ENCODE measurements at places on chromosomes 12 and 14. TPM values are rescaled to one million over a fixed set of nuclear protein-coding genes. Genes with fewer than 3 reads are reported as not detected.
A peak's percentile ranks its signal among the peaks of the same experiment; 100 is the strongest.

DNA sequence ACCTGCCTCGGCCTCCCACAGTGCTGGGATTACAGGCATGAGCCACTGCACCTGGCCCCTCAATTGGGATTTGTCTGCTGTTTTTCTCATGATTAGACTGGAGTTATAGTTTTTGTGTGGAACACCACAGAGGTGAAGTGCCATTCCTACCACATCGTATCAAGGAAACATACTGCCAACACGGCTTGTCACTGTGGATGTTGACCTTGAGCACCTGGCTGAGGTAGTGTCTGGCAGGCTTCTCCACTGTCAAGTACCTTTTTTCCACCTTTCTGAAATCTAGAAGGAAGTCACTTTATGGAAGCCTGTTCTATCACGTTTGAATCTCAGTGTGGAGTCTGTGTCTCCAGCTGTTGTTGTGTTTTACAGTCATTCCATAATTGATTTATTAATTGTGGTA is 21.4 kb upstream of the SEL1L start:
- DNase-seq, result no peak
- no peak overlapping the region for H3K4me3 ChIP-seq
- no peaks in the 10 kb centered on the region for H3K4me1 ChIP-seq
- H3K27me3 ChIP-seq, result no peaks in the 10 kb centered on the region
- H3K27ac ChIP-seq, result no peak overlapping the region
- H3K36me3 ChIP-seq, result no peaks in the 10 kb centered on the region

DNA sequence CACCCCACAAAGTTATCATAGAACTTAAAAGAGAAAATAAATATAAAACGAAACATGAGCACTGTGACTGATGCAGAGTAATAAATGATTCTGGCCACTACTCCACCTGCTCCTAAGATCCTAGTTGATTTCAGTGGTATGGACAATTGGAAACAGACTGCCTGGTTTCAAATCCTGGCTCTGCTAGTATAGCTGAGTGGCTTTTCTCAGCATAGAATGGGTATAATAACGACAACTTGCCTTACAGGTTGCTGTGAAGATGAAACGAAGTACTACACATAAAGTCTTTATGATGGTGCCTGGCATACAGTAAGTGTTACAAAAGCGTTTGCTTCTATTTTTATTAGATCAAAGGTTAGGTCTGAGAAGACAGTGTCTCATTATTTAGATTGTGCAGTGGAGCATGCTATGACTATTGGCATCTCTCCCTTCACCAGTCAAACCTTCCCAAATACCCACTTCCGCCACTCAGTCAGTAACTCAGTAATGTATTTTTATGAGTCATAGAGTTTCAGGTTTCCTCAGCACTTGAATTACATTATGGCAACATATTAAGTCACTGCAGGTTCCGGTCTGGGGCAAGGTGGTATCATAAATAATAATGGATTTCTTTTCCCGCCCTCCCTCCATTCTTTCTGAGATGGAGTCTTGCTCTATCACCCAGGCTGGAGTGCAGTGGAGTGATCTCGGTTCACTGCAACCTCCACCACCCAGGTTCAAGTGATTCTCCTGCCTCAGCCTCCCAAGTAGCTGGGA is 29.7 kb upstream of the NR2C1 start:
- H3K27ac ChIP-seq, result peak overlapping the region; percentile 36
- H3K4me1 ChIP-seq, result peaks cover 17% of the 10 kb centered on the region

GRCh38 chr14:33657476-33657875 is 293.4 kb downstream of the EGLN3 start:
- no peak for DNase-seq
- H3K4me1 ChIP-seq, result no peaks in the 10 kb centered on the region
- no peaks in the 10 kb centered on the region for H3K27me3 ChIP-seq
- no peaks in the 10 kb centered on the region for H3K36me3 ChIP-seq
- H3K4me3 ChIP-seq, result no peak overlapping the region

The SAMD15 gene
- total RNA-seq, result 0.86 TPM

DNA sequence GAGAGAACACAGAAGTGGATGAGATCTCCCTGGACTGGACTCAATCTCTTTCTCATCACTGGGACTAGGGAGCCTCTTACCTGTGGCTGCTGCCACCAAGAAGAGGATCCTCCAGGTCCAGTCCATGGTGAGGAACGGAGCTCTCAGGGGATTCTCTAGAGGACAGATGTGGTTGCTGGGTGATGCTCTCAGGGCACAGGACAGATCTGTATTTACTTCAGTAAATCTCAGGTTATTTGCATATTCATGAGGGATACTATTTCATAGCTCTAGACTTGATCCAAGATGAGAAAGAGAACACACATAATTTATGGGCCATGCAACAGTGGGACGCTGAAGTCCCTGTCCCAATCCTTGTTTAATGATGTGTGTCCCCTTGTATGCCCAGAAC is 460.5 kb downstream of the TMEM121 start:
- DNase-seq, result no peak
- peaks cover 5% of the 10 kb centered on the region for H3K4me1 ChIP-seq
- H3K27me3 ChIP-seq, result peaks cover 6% of the 10 kb centered on the region
- H3K4me3 ChIP-seq, result no peak overlapping the region
- H3K36me3 ChIP-seq, result no peaks in the 10 kb centered on the region

The DENND5B gene
- total RNA-seq, result 18.6 TPM

- peaks cover 2% of the 10 kb centered on the region for H3K36me3 ChIP-seq
- peaks cover 54% of the 10 kb centered on the region for H3K4me1 ChIP-seq
- H3K27ac ChIP-seq, result peak overlapping the region; percentile 49
- peak; percentile 73 for DNase-seq
These were observed 18.8 kb upstream of the KRT78 start for GRCh38 chr12:52867642-52868041.

The PTCSC3 gene
- total RNA-seq, result not detected

- DNase-seq, result no peak
- H3K27me3 ChIP-seq, result no peaks in the 10 kb centered on the region
These were observed 15.5 kb upstream of the MEG3 start for GRCh38 chr14:100810435-100810834.

- H3K4me3 ChIP-seq, result no peak overlapping the region
- no peaks in the 10 kb centered on the region for H3K27me3 ChIP-seq
- H3K36me3 ChIP-seq, result no peaks in the 10 kb centered on the region
- no peaks in the 10 kb centered on the region for H3K4me1 ChIP-seq
These were observed 89.9 kb upstream of the HSPB8 start for GRCh38 chr12:119088685-119089379.

DNA sequence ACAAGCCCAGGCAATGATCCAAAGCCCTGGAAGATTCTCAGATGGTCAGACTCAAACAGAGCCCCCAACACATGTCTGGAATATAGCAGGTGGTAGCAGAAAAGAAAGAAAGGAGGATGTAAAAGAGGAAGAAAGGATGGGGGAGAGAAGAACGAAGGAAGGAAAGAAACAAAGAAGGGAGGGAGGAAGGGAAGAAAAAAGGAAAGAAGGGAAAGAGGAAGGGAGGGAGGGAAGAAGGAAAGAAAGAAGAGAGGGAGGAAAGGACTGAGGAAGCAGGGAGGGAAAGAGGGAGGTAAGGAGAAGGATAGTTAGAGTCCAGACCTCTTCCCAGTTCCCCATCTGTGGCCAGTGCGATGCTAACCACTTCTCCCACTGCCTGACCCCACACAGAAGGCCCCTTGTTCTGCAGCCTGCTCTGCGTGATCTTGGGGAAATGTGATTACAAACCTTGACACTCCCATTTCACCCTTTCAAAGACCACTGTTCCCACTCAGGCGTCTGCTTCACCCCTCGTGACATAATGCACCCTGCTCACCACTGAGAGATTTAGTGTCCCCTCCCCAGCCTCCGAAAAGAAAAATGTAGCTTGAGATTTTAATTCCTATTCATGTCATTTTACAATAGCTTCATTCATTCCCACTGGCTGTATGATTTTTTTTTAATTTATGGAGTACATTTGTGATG is 357.9 kb downstream of the BCL11B start:
- DNase-seq, result no peak
- H3K27ac ChIP-seq, result no peak overlapping the region
- no peaks in the 10 kb centered on the region for H3K36me3 ChIP-seq

GRCh38 chr12:47772094-47772660 is 861 bp upstream of the SLC48A1 start:
- H3K4me1 ChIP-seq, result peaks cover 16% of the 10 kb centered on the region
- no peaks in the 10 kb centered on the region for H3K27me3 ChIP-seq

DNA sequence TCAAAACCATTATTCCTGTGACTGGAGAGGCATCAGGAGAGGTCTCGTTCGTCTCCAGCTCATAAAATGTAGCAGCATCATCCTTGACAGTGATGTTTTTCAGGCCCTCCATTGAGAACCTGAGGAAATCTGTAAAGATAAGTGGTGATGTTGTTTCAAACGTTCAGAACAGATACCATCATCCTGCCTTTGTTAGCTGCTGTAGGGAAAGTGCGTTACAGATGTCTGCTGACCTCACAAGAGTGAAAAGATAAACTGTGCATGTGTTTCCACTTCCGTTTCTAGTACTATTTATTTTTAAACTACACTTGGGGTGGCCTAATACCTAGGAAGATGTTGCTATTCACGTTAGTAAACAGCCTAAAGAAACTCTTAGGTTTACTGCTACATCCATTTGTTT is 28.4 kb downstream of the BCL2L14 start:
- no peak overlapping the region for H3K4me3 ChIP-seq
- peaks cover 20% of the 10 kb centered on the region for H3K36me3 ChIP-seq
- no peak for DNase-seq
- H3K27ac ChIP-seq, result no peak overlapping the region

The MON2 gene
- total RNA-seq, result 57.4 TPM

The BEGAIN gene
- total RNA-seq, result 7.0 TPM

- no peaks in the 10 kb centered on the region for H3K4me1 ChIP-seq
- H3K4me3 ChIP-seq, result no peak overlapping the region
- H3K36me3 ChIP-seq, result no peaks in the 10 kb centered on the region
- no peaks in the 10 kb centered on the region for H3K27me3 ChIP-seq
- no peak for DNase-seq
- H3K27ac ChIP-seq, result no peak overlapping the region
These were observed 32.6 kb upstream of the MAX start for GRCh38 chr14:65134651-65135579.

- DNase-seq, result peak; percentile 33
- H3K36me3 ChIP-seq, result no peaks in the 10 kb centered on the region
These were observed 188.7 kb downstream of the TTC8 start for GRCh38 chr14:89013098-89013504.

The CMKLR1 gene
- 0.12 TPM for total RNA-seq

The DAO gene
- not detected for total RNA-seq

- no peak for DNase-seq
- no peaks in the 10 kb centered on the region for H3K36me3 ChIP-seq
- H3K27ac ChIP-seq, result no peak overlapping the region
- no peaks in the 10 kb centered on the region for H3K27me3 ChIP-seq
These were observed 368.8 kb downstream of the SYT1 start for GRCh38 chr12:79233341-79233781.

GRCh38 chr14:100529561-100530031 is 57.6 kb downstream of the BEGAIN start:
- H3K27me3 ChIP-seq, result no peaks in the 10 kb centered on the region
- H3K36me3 ChIP-seq, result peaks cover 5% of the 10 kb centered on the region
- H3K4me3 ChIP-seq, result no peak overlapping the region

DNA sequence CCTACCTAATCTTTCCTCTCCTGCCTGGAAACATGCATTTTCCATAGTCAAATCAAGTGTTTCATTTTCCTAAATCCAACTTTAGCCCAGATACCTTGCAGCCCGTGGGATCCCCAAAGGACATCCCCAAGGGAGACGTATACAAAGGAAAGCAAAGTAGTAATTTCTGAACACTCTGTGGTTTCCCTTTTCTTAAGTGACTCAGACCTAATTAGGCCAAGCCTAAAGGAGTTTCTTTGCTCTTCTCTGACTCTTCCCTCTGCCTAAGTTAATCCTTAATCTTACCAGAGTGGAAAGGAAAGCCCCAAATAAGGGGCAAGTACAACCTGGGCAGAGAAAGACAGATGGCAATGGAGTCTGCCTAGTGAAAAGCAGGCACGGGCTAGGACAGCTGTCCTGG is 250.3 kb downstream of the SPTSSA start:
- no peaks in the 10 kb centered on the region for H3K27me3 ChIP-seq
- no peak overlapping the region for H3K4me3 ChIP-seq
- no peaks in the 10 kb centered on the region for H3K36me3 ChIP-seq
- no peaks in the 10 kb centered on the region for H3K4me1 ChIP-seq

- H3K27me3 ChIP-seq, result no peaks in the 10 kb centered on the region
- no peak for DNase-seq
- no peaks in the 10 kb centered on the region for H3K36me3 ChIP-seq
These were observed 121.5 kb downstream of the STXBP6 start for GRCh38 chr14:24928386-24928900.

- H3K36me3 ChIP-seq, result no peaks in the 10 kb centered on the region
- H3K27ac ChIP-seq, result no peak overlapping the region
- H3K27me3 ChIP-seq, result no peaks in the 10 kb centered on the region
- no peak overlapping the region for H3K4me3 ChIP-seq
- DNase-seq, result no peak
These were observed 17.1 kb downstream of the SYT1 start for GRCh38 chr12:78881685-78882084.

DNA sequence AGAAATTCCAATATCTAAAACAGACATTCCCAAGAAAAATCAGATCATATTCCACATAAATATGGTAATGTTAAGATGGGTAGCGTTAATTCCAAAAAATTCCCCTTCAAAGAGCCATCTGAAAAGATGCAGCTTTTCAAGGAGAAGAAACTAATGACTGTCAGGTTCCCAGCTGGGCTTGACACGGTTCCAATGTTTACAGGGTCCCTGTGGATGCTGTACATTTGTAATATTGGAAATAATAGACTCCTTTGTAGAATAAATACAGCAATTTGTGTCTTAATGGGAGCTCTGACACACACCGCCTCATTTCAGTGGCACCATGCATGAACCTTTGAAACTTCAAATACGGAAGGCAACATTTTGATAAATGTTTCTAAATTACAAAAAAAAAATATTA is 140.6 kb downstream of the ITPR2 start:
- no peak for DNase-seq
- H3K27ac ChIP-seq, result no peak overlapping the region
- H3K36me3 ChIP-seq, result peaks cover 6% of the 10 kb centered on the region
- peaks cover 41% of the 10 kb centered on the region for H3K4me1 ChIP-seq

DNA sequence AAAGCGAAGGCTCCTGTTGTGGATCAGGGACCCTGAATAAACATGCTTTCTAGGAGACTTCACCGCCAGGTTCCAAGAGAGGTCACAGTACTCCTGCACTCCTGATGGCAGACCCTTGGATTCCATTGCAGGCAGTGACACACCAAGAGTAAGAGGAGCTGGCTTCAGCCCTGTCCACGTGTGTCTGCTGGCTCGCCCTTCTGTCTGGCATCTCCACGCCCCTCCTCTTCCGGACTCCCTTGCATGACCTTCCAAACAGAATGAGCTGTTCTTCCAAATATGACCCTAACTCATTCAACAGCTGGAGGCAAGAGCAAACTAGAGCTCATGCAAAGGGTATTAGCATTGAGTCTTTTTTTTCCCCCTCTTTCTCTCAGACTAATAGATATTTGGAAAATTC is 233.0 kb upstream of the PLEKHG7 start:
- no peaks in the 10 kb centered on the region for H3K36me3 ChIP-seq
- no peak overlapping the region for H3K27ac ChIP-seq
- peak; percentile 16 for DNase-seq
- H3K27me3 ChIP-seq, result no peaks in the 10 kb centered on the region
- H3K4me3 ChIP-seq, result no peak overlapping the region

DNA sequence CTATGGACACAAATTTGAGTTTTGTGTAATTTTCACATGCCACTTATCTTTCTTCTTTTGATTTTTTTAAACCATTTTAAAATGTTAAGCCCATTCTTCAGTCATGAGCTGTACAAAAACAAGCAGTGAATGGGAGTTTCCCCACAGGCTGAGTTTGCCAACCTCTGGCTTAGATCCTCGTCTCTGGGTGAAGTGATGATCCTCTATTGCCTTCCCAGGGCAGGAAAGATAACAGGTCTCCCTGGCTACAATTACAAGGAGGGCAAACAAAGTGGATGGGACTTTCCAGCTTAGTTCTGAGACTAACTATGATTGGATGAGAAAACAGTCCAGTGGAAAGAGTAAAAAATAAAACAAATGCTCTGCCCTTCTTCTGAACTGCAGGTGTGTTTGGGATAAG is 203.7 kb downstream of the SPTSSA start:
- peaks cover 6% of the 10 kb centered on the region for H3K4me1 ChIP-seq
- H3K4me3 ChIP-seq, result no peak overlapping the region
- H3K27me3 ChIP-seq, result no peaks in the 10 kb centered on the region
- H3K27ac ChIP-seq, result no peak overlapping the region
- no peaks in the 10 kb centered on the region for H3K36me3 ChIP-seq
- peak; percentile 15 for DNase-seq

Measured in MCF 10A (cell line).